Glutamatergic neuron (in vitro differentiated cells): ENCODE measurements at places on chromosomes 11 and 22. TPM values are rescaled to one million over a fixed set of nuclear protein-coding genes. Genes with fewer than 3 reads are reported as not detected.

DNA sequence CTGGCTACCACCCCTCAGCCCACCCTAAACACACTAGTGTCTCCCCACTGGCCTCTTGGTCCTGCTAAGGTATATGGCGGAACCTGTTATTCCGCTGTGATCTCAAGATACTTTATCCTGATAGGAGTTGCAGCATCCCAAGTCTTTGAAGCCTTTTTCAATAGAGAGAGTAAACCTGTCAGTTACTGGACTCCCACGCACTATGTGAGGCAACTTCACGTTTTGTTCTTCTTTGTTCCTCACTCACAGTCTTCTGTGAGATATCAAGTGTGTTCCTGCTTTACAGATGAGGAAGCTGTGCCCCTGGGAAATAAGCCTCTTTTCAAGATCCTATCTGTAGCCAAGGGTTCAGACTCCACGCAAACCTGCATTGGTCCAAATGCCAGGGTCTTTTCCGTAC is 127.8 kb downstream of the MYO18B start:
- no peak for DNase-seq

GRCh38 chr11:103532133-103532788 is 423.0 kb downstream of the DYNC2H1 start:
- DNase-seq: no peak

DNA sequence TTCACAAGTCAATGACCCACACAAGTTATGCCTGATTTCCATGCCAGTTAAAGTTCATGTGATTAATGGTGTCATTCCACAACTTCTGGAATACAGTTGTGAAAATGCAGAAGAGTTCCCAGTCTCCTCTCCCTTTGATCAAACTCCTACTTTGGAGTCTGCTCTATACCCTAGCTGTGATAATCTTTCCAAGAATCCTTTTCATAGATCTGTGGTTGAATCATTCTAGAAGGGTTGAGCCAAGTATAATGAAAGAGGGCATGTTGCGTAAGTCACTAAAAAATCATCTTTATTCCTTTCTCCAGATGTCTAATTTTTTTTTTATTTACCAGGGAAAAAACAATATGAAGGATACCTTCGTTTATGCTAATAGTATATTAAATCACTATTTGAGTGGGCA is 89.7 kb upstream of the CARD18 start:
- no peak for DNase-seq

DNA sequence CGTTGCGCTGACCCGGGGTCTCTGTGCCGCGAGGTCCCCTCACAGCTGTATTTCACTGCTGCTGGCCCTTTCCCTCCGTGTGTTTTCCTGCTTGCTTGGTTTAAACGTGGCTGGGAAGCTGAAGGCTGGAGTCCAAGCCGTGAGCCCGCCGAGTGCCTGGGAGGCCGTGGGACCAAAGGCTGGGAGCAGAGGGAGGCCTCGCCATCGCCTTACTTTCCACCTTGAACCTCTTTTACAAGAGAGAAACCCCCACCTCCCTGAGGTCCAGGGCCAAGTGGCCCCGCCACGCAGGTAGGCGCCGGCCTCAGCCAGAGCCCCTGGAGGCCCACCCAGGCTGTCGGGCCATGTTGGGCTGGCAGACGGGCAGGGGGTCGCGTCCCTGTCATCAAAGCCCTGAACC is 411.6 kb downstream of the TBC1D22A start:
- no peak for DNase-seq

DNA sequence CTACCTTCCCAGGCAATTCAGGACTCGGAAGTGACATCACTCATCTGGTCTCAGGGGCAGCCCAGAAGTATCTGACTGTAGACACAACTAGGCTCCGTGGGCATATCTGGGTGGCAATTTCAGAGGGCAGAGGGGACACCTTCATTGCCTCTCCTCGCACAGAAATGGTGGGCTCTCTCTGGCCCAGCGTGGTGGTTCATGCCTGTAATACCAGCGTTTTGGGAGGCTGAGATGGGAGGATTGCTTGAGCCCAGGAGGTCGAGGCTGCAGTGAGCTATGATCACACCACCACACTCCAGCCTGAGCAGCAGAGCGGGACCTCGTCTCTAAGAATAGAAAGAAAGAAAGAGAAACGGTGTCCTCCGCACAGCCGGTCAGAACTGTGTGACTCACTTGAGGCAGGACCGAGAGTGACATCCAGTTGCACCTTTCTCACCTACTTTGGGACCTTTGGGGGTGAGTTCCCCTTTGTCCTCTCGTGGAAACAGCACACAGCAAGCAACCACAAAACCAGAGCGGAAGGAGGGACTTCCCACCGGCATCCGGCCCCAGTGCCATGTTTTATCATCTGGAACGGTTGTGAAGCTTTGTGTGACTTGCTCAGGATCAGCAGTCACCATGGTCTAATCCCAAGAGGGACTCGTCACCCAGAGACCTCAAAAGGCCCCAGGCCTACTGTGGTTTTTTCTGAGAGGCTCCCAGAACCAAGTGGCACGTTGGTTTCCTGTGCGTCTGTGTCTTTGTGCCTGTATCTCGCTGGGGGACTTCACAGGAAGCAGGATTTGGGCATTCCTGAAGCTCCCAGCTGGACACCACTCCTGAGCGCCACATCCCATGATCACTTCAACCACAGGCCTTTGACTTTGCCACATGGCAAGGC is 38.4 kb upstream of the EMID1 start:
- no peak for DNase-seq

Gene C11orf86
- total RNA-seq: not detected

- DNase-seq: peak; percentile 80
These were observed 1.6 kb upstream of the KMT2A start for GRCh38 chr11:118434553-118435289.
